D721Med (cell line): ENCODE measurements at places on chromosomes 11 and 22.

DNA sequence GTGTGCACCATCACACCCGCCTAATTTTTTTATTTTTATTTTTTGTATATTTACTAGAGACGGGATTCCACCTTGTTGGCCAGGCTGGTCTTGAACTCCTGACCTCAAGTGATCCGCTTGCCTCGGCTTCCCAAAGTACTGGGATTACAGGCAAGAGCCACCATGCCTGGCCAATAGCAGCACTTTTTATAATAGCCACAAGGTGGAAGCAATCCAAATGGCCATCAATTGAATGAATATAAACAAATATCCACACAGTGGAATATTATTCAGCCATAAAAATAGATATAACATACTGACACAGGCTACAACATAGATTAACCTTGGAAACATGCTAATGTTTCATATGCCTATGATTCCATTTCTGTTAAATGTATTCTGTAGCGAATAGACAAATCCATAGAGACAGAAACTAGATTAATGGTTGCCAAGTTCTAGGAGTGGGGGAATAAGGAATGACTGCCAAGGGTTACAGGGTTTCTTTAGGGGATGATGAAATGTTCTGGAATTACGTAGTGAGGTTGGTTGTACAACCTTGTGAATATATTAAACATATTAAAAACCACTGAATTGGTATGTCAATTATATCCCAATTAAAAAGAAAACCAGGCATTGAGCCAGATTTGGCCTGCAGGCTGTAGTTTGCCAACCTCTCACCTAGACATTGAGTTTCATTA is 4.8 kb downstream of the VPS51 start:
- DNase-seq: no peak

DNA sequence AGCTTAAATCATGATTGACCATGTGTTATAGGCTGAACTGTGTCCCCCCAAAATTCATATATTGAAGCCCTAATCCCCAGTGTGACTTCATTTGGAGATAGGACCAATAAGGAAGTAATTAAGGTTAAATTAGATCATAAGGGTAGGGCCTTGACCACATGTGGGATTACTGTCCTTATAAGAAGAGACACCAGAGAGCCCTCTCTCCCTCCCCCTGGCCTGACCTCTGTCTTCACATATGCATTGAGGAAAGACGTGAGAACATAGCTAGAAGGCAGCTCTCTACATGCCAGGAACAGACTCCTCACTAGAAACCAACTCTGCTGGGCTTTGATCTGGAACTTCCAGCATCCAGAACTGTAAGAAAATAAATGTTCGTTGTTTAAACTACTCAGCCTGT is 13.6 kb upstream of the NUP50 start:
- DNase-seq: no peak

GRCh38 chr11:67581469-67581868 is 2.1 kb upstream of the GSTP1 start:
- DNase-seq: no peak

DNA sequence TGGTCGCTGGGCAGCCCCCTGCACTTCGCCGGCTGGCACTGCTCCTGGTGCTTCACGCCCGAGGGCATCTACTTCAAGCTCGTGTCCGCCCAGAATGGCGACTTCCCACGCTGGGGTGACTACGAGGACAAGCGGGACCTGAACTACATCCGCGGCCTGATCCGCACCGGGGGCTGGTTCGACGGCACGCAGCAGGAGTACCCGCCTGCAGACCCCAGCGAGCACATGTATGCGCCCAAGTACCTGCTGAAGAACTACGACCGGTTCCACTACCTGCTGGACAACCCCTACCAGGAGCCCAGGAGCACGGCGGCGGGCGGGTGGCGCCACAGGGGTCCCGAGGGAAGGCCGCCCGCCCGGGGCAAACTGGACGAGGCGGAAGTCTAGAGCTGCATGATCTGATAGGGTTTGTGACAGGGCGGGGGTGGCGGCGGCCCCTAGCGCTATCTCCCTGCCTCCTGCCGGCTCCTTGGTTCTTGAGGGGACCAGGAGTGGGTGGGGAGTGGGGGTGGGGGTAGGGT is 13.5 kb upstream of the MIEF1 start:
- no peak for DNase-seq

DNA sequence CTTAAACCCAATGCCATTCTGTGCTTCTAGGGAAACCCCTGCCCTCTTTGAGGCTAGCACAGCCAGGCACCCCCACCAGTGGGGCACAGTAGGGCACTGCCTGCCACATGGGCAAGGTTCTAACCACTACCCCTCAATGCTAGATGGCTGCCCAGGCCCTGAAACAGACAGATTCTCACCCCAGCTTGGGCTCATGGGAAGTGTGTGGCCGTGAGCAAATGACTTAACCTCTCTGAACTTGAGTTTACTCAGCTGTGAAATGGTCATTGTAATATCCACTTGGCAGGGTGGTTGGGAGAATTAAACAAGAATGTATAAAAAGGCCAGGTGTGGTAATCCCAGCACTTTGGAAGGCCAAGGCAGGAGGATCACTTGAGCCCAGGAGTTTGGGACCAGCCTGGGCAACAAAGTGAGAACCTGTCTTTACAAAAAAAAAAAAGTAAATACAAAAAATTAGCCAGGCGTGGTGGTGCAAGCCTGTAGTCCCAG is 22.4 kb downstream of the C22orf23 start:
- DNase-seq: no peak

DNA sequence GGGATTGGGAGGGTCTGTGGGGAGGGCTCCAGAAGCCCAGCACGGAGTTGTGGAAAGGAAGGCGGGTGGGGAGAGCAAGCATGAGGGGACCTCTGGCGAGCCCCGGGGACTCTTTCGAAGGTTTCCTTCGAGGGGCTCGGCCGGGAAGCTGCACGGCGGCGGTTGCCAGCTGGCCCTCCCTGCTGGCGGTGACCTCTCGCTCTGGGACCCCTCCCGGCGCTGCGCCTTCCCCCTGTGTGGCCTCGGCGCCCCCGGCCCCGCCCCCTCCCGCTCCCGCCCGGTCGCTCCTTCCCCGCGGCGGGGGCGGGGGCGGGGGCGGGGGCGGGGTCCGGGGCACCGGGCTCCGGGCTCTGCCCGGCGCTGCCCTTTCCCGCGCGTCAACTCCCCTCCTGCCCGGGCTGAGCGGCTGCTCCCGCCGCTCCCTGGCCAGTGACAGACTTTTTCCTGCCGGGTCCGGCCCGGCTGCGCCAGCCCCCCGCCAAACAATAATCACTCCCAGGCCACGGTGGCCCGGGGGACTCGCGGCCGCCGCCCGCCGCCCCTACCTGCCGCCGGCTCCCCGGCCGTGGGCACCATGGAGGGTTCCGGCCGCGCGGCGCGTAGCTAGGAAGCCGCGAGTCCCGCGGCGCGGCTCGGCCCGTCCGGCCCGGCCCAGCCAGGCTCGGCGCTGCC is 941 bp downstream of the CLCF1 start:
- no peak for DNase-seq

DNA sequence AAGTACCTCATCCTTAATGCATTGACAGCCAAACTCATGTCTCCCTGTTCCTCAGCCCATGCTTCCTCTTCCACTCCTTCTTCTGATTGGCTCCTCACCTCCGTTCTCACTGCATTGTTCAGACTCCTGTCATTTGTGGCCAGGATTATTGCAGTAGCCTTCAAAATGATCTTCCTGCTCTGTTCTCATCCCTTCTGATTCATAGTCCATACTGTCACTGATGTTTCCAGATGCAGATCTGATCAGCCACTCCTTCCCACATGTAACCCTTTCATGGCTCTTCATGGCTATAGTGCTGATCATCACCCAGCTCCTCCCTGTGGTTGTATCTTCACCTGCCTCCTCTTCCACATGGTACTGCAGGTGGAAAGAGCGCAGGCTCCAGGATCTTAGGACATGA is 71.7 kb downstream of the DEPDC5 start:
- no peak for DNase-seq
